ENCODE measurements at places on chromosomes 2 and 18.

- DNase-seq = no peak
Measured at GRCh38 chr2:96819128-96819875, 3.2 kb downstream of the CNNM3 start.

GRCh38 chr2:200616193-200616592 lies 30.4 kb downstream of the AOX1 start:
- DNase-seq = no peak

GRCh38 chr18:48887905-48888772 lies 62.6 kb downstream of the SMAD7 start:
- DNase-seq = no peak

- DNase-seq = no peak
Measured at GRCh38 chr2:15783489-15783888, 156.9 kb upstream of the MYCN start.

- DNase-seq = no peak
Measured at GRCh38 chr2:39730276-39730675, 48.8 kb downstream of the THUMPD2 start.

Data from HTR-8/SVneo (cell line).